ENCODE measurements at places on chromosomes 7 and 10. TPM values are rescaled to one million over a fixed set of nuclear protein-coding genes. Genes with fewer than 3 reads are reported as not detected.

GDF2 gene
- total RNA-seq, result not detected

UCN3 gene
- total RNA-seq, result not detected

MMD2 gene
- total RNA-seq, result not detected

COL17A1 gene
- total RNA-seq, result 0.65 TPM

GPC2 gene
- 6.8 TPM for total RNA-seq

CCZ1 gene
- 76.3 TPM for total RNA-seq

OR9A2 gene
- not detected for total RNA-seq

NRCAM gene
- total RNA-seq, result 31.9 TPM

FZD1 gene
- 0.97 TPM for total RNA-seq

AKR1D1 gene
- not detected for total RNA-seq

Measured in epithelial cell of umbilical artery (primary cell).